GF-D8 (cell line): ENCODE measurements at places on chromosomes 1 and 21.

- DNase-seq: no peak
These were observed 12.9 kb upstream of the CTSK start for GRCh38 chr1:150820730-150821512.

- no peak for DNase-seq
These were observed 173.6 kb downstream of the TGFBR3 start for GRCh38 chr1:91712393-91712792.

GRCh38 chr1:114286179-114286578, 132.5 kb upstream of the SYT6 start:
- DNase-seq: no peak

DNA sequence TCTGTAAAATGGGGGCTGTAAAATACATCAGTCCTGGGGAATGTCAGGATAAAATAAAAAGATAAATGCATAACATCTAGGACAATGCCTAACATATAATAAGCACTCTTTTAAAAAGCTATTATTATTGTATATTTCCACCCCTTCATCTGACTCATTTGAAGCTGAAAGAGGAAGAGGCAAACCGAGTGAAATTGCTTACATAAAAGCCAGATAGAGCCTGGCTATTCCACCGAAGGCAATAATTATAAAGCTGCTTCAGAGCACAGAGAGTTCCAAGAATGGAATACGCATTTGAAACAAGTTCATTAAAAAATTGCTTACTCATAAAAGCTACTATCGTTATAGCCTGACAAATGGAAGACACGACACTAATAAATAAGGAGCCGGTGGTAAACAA, 186.1 kb upstream of the CAMK1G start:
- no peak for DNase-seq
